ENCODE measurements at places on chromosomes 5 and 9. TPM values are rescaled to one million over a fixed set of nuclear protein-coding genes. Genes with fewer than 3 reads are reported as not detected.

The IFNE gene
- total RNA-seq: not detected

The HMMR gene
- total RNA-seq: 3.1 TPM

The FOXD4 gene
- total RNA-seq: 1.3 TPM

The HACD4 gene
- 1.5 TPM for total RNA-seq

The PITX1 gene
- total RNA-seq: 0.53 TPM

The ITGA2 gene
- 0.66 TPM for total RNA-seq

The PTGES gene
- 1.8 TPM for total RNA-seq

The N4BP3 gene
- total RNA-seq: 10.0 TPM

The RASEF gene
- 0.69 TPM for total RNA-seq

The MELK gene
- 22.0 TPM for total RNA-seq

The MRPS2 gene
- total RNA-seq: 30.1 TPM

The DMRT3 gene
- 2.1 TPM for total RNA-seq

The ZDHHC11 gene
- total RNA-seq: 11.9 TPM

The CKS2 gene
- total RNA-seq: 169 TPM

GRCh38 chr9:91211414-91211813 lies 150.3 kb downstream of the AUH start:
- ATAC-seq: no peak

DNA sequence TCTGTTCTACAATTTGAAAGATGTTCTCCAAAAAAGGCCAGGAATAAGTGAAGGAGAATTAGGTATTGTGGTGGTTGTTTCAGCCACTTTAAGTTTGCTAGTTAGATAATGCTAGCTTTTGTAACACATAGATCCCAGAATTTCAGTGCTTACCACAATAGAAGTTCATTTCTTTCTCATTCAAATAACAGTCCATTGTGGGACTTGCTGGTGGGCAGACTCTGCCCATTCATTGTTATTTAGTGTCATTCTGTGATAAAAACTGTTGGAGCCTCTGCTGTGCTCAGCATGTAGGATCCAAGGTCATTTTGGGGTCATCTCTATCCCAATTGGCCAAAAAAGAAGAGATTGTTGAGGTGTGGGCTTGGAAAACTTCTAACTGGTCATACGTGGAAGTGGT lies 106.8 kb downstream of the CCDC192 start:
- ATAC-seq: peak; percentile 60

- ATAC-seq: no peak
Observed at GRCh38 chr5:136021016-136021405, 7.8 kb upstream of the TGFBI start.

- ATAC-seq: no peak
Observed at GRCh38 chr5:81972492-81972783, 615 bp downstream of the ATG10 start.

- ATAC-seq: no peak
Observed at GRCh38 chr9:113654605-113655428, 191.3 kb downstream of the RGS3 start.

DNA sequence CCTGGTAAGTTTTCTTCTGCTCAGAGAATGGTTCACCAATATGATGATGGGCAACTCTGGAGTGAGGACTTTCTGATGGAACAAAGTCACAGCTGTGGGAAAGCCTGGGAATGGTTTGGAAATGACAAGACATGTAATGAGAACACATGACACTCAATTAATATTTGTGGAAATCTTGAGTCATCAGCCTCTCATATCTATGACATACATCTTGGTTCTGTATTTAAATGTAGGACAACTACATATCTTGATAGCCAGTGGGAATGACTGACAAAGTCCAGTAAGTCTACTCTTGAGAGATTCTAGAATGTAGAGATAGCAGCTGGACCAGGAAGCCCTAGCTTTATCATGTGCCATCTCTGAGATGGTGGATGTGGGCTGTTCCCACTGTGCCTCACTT lies 85.5 kb downstream of the PALM2AKAP2 start:
- ATAC-seq: no peak

- peak; percentile 10 for ATAC-seq
Observed at GRCh38 chr5:150596313-150596712, 44.1 kb upstream of the SYNPO start.

DNA sequence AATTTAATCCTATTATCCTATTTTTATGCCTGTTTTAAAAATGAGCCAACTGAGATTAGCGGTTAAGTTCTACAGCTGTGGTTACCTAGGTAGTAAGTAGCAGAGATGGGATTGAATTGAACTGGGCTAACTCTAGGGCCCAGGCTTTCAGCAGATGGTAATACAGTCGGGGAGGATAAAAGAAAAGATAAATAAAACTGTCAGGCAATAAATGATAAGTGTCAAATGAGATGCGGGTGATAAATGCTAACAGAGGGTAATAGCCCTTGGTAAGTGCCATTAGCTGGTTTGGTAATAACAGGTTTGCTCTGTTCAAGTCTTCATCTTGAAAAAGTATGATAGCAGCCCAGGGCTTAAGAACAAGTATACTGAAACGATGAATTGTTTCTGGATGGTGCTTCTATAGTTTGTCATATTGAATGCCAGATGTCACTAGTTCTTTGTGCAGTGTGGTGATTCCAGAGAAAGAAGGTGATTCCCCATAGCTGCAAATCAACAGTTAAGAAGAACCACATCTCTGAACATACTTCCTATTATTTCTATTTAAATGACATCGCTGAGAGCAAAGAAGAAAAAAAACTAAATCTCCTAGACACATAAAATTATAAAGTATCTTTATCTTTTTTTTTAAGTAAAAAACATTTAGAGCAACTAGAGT lies 360.8 kb upstream of the PANK3 start:
- no peak for ATAC-seq

GRCh38 chr9:110814159-110814558 lies 145.6 kb downstream of the MUSK start:
- no peak for ATAC-seq

- ATAC-seq: no peak
Observed at GRCh38 chr9:115548609-115549260, 430.8 kb upstream of the TNC start.

DNA sequence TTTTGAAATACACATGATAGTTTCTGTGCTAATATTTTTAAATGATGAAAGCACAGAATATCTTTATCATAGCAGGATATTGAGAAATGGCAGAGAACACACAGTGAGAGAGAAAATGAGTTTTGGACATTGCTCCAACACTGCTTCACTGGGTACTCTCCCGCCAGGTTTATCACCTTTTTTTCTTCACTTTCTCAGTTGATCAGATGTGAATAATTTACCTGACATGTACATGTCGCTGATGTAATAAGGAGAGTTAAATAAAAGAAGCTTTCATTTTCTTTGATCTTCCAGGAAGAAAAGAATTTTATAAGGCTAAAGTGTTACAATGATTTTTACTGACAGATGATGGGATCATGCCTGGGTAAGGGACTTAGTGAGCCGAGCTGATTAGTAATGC lies 134.5 kb downstream of the ALDH1A1 start:
- no peak for ATAC-seq

DNA sequence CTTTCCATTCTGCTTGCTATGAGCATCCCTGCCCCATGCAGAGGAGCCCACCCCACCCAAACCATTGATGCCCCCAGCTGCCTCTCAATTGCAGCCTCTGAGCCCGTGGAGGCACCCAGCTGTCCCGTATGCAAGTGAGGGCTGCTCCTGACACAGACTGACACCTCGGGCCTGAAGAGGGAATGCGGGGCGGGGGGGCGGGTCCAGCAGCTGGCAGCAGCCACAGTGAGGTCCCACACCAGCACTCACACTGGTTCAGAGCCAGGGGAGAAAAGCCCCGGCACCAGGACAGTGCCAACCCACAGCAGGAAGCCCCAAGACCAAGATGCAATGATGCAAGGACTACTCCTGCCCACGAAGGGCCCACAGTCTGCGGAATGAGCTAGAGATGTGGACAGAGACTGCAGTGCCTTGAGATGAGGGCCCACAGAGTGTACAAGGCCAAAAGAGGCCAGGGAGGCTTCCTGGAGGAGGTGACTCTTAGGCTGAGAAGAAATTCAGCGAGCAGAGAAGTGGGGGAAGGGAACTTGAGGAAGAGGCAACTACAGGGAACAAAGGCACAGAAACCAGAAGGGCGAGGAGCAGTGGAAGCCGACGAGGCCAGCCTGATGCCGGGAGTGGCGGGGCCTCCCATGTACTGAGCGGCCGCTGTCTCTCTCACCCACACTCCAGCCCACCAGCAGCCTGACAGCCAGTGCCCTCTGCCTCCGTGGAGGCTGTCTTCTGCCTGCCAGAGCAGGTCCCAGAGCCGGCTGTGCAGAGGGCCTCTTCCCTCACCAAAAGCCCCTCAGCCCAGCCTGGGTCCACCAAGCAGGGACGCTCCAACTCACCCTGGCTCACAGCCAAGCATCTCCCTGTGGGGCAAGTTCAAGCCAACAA lies 9.2 kb downstream of the EEIG1 start:
- peak; percentile 18 for ATAC-seq

DNA sequence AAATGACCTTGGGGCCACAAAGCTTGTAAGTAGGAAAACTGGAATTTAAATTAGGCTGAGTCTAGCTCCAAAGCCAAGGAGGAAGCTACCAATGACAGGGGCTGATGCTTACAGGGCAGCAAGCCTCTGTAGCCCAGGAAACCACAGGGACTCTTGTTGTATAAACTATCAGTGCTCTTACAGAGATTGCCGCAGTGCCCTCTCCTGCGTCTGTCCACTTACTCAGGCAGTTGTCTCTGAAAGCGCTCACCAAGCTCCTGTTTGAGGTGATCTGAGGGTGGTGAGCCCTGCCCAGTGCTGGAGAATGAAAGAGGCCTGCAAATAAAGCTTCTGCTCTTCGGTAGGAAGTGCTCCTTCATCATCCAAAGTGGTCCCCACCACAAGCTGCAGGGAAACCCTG lies 498.8 kb downstream of the ARHGEF28 start:
- no peak for ATAC-seq

- ATAC-seq: no peak
Observed at GRCh38 chr5:140607031-140607430, 25.9 kb downstream of the CD14 start.

DNA sequence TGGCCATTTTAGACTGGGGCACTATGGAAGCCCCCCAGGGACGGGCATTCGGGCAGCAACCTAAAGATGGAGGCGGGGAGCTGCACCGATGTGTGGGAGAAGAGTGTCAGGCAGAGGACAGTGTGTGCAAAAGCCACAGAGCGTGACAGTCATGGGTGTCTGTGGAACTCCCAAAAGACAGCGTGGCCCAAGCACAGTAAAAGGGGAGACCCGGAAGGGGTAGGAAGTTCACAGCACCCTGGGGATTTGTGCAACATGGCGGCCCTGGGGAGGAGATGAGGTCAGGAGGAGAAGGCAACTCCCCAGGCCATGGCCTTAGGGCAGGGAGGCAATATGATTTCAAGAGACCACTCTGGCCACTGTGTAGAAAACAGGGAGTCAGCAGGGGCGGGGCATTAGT lies 38.9 kb upstream of the FGF1 start:
- no peak for ATAC-seq

- no peak for ATAC-seq
Observed at GRCh38 chr9:88820055-88820454, 171.2 kb upstream of the S1PR3 start.

GRCh38 chr5:912280-913091 lies 19.8 kb downstream of the TRIP13 start:
- ATAC-seq: peak; percentile 95

DNA sequence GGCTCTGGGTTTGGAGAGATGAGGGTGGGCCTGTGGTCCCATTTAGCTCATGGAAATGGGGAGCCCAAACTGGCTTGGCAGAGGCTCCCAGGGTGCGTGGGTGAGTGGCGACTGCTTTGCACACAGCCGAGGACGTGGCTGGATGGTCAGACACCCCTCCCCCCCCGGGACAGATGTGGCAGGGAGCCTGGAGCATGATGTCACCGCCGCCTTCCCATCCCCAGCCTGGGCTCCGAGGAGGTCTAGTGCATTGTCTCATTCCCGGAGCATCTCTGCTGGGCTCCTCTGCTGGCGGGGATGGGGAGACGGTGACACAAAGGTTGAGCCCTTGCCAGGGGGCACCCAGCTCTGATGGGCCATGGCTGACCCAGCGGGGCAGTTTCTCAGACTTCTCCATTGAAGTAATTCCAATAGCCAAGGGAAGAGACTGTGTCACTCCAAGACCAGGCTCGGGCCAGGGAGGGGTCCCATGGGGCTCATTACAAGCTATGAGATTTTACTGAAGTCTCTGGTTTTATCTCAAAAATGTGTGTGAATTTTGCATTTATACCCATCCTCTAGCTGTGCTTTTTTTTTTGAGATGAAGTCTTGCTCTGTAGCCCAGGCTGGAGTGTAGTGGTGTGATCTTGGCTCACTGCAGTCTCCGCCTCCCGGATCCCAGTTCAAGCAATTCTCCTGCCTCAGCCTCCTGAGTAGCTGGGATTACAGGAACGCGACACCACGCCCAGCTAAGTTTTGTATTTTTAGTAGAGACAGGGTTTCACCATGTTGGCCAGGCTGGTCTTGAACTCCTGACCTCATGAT lies 36.1 kb downstream of the HMCN2 start:
- no peak for ATAC-seq

- ATAC-seq: peak; percentile 66
Observed at GRCh38 chr5:72141440-72142355, 34.4 kb downstream of the MAP1B start.

- no peak for ATAC-seq
Observed at GRCh38 chr5:176889321-176890280, 9.5 kb downstream of the HK3 start.

- ATAC-seq: peak; percentile 45
Observed at GRCh38 chr5:33470544-33470943, 29.8 kb downstream of the TARS1 start.

DNA sequence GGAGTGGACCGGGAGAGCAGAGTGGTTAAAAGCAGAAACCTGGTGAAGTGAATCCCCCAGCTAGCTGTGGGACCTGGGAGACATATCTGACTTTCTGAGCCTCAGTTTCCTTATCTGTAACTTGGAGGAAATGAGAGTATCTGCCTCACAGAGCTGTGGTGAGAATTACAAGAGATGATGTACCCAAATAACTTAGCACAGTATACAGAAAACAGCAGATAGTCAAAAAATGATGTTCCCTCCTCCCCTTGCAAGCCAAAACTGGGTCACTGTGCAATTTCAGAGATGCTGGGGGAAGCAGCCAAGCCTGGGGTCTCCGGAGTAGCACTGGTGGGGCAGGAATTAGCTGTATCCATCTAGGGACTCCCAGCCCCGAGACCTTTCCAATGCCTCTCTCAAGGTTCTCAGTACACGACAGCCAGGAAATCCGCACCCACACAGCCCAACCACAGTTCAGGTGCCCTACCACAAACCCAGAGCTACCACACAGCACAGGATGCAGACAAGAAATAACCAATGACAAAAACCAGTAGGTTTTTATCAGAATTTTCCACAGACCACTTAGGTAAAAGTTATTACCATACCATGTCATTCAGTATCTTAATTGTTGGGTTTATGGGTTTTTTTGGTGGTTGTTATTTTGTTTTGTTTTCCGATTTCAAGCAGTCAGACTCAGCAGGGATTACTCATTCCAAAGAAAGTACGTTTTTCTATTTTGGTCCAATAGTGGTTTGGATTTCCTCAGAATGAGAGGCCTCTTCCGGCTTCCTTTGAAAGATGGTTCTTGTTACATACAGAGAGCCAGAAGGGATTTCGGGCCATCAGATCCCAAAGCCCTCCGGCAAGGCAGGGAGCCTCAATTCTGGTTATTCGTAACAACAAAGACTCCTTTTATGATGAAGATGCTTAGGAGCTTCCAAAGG lies 4.9 kb upstream of the HRH2 start:
- no peak for ATAC-seq
